Left renal pelvis (tissue), 4 donors: ENCODE measurements at places on chromosomes 16 and 17.

- no peak for DNase-seq
Observed at GRCh38 chr17:16407911-16408588, 7.3 kb upstream of the TRPV2 start.

- no peak for DNase-seq
Observed at GRCh38 chr16:1194665-1195392, 30.2 kb downstream of the TPSG1 start.

DNA sequence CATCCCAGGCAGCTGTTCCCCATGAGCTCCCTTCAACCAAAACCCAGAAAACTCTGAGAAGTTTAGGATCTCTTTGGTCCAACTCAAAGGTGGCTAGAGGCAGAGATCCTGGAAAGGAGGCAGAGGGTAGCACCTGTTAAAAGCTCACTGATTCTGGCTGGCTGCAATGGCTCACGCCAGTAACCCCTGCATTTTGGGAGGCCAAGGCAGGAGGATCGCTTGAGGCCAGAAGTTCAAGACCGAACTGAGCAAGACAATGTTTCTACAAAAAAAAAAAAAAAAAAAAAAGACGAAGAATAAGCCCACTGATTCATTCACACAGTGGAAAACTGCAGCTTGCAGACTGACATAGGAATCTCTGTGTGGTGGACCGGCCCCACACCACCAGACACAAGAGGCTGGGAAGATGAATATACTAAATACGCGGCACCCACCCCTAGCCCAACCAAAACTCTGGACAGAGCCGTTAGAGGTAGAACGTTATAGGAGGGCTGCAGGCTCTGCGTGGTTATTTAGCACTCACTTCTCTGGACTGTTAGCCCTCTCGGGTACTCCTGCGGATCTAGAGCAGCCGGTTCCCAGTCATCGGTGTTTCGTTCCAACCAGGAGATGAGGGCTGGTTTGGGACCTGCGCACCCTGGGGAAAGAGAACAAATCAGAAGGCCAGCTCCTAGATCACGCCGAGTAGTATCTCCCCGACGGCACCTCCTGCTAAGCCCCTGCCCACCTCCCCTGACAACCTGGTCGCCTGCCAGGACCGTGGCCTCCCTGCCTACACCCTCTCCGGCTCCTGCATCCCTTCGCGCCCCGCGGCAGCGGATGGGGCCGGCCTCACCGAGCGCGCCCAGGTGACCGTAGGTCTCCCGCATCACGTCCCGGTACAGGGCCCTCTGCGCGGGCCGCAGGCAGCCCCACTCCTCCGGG, 925 bp downstream of the ZNF689 start:
- no peak for DNase-seq

DNA sequence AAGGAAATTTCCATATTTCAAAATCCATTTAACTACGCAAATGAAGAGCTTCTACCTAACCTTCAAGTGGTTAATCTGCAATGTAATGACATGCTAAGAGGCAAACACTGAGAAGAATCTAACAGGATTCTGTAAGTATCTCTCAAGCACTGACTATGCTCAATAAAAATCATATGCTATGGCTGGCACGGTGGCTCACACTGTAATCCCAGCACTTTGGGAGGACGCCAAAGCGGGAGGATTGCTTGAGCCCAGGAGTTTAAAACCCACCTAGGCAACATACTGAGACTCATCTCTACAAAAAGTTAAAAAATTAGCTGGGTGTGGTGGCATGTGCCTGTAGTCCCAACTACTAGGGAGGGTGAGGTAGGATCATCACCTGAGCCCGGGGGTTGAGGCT, 32.7 kb downstream of the GNA13 start:
- no peak for DNase-seq

DNA sequence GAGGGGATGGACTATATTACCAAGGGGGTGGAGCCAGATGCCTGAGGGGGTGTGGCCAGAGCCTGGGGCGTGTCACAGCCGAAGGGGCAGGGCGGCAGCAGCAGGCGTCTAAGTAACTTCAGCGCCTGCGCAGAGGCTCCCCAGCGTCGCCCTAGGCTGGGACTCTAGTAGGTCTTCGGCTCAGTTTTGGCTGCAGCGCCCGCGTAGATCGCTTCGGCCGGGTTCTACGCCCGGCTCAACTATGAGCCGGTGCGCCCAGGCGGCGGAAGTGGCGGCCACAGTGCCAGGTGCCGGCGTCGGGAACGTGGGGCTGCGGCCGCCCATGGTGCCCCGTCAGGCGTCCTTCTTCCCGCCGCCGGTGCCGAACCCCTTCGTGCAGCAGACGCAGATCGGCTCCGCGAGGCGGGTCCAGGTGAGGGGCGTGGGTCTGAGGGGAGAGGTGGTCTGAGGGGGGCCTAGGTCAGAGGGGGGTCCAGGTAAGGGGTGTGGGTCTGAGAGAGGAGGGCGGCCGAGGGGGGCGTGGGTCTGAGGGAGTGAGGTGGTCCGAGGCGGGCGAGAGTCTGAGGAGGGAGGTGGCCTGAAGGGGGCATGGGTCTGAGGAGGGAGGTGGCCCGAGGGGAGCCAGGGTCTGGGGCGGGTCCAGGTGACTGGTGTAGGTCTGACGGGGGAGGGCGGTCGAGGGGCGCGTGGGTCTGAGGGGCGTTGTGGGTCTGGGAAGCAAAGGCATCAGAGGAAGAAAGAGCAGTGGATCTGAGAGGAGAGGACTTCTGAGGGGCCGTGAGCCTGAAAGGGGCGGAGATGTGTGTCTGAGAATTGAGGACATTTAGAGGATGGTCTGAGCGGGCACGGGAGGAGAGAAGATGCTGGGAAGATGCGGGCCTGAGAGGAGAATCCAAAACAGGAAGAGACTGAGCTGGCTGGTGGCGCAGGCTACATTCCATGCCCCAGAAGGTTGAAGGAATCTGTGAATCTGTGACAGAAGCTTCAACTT, at the start of gene LPCAT2:
LPCAT2 (plus strand) TSS at position 132 of the 991 bp plus-strand sequence; CDS start at position 242, 110 bp downstream.
- DNase-seq: no peak

DNA sequence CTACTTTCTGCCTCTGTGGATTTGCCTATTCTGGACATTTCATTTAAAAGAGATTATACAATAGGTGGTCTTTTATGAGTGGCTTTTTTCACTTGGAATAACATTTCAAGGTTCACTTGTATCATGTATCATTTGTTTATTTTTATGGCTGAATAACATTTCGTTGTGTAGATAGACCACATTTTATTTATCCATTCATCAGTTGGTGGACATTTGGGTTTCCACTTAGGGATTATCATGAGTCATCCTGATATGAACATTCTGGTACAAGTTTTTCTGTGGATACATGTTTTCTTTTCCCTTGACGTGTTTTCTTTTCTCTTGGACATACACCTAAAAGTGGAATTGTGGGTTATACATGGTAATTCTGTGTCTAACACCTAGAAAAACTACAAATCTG, 25.3 kb downstream of the PRSS54 start:
- DNase-seq: no peak

DNA sequence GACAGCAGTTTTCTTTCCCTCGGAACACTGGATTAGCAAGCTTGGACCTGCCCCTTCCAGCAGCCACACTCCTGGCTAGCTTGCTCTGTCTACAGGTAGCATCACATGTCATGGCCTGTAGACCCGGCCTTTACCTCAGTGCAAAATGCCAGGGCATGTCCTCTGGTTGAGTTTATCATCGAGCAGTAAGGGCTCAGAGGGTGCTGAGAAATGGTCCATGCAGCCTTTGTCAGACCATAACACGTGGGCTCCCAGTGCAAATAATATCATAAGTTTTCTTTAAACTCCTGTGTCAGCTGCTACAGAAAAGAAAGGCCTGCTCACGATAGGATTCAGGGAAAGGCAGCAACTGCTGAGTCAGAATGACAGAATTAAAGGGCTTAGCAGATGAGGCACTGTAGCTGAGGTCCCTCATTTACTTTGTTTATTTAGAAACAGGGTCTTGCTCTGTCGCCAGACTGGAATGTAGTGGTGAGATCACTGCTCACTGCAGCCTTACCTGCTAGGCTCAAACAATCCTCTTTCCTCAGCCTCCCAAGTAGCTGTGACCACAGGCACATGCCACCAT, 8.0 kb upstream of the GNA13 start:
- DNase-seq: no peak

- DNase-seq: no peak
Observed at GRCh38 chr16:57266531-57267260, 17.8 kb downstream of the PLLP start.

DNA sequence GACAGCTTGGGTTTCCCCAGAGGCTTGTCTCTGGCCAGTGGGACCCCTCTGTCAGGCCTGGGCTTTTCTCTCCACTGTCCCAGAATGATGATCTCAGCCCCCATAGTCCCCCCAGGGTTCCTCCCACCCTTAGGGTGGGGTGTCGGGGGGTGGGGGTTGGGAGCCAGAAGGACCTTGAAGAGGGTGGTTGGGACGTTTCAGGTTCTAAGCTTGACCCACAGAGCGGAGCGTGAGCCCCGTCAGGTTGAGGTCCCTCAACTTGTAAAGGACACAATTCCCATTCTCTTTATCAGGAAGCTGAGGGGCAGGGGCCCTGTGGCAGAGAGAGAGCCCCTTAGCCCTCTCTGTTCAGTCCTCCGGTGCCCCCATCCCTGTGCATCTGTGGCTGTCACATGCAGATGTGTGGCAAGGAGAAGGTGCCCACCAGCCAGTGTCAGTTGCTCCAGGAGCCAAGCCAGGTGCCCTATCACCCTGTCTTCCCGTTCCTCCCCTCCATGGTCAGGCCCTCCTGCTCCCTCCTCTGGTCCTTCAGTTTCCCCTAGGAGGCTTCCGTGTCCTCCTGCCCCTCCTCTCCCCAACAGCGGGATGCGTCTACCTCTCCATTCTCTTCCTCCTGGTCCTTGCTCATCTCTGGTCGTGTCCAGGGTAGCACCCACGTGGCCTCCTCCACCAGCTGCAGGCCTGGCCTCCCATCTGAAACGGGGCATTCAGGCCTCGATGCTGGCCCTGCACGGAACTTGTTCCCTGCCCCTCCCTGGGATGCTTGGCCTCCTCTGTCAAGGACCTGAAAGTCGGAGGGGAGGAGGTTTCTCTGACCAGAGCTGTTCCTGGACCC, 1.5 kb upstream of the NTN3 start:
- no peak for DNase-seq

DNA sequence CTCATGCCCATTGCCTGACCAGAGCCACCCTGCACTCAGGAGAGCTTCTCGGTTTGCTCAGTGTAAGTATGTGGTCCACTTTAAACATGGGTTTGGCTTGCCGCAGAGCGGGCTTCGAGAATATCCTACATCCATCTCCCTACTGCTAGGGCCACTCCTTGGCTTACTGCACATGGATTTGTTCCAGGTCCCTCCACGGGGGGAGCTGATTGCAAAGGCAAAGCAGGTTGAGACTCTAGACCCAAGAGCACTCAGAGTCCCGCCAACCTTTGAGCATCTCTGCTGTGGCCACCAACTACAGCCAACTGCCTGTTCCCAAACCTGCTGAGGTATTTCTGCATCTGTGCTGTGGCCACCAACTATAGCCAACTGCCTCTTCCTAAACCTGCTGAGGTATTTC, 26.4 kb downstream of the RNF135 start:
- no peak for DNase-seq
